ENCODE measurements at places on chromosomes 3 and 15.

- DNase-seq = peak; percentile 30
Observed at GRCh38 chr15:61835496-61836106, 224.6 kb downstream of the VPS13C start.

DNA sequence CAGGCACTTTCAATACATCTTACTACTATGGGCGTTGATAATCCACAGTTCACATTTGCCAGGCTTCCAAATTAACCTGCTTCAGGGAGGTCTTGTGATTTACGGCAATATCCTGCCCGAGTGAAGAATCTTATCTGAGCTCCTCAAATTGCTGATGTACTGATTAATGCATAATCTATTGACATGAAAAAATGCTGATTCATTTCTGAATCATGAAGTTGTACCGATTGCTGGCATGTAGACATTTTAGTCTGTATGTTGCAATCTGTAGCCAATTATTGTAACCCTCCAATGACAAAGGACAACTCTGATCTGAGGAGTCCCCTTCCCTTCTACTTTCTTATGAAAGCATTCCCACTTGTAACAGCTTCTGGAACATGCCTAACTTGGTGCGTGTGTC lies 97.2 kb downstream of the SEC22A start:
- no peak for DNase-seq

- no peak for DNase-seq
Observed at GRCh38 chr3:88364926-88365325, 215.2 kb downstream of the C3orf38 start.

DNA sequence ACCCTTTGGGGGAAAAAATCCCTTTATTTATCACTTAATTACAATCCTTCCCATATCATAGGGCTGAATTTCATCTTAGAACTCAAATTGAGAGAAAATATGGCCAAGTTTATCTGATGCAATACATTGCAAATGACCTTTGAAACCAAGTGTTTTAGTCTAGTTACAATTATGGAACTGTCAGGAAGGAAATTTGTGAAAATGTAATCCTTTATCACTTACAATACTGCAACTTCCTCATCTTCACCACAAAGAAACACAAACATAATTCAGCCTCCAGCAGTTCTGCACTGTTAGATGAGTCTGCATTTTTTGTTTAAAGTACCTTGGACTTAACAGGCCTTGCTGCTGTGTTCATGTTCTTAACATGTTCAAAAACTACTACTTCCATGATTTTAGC lies 4.6 kb downstream of the CCPG1 start:
- no peak for DNase-seq

- no peak for DNase-seq
Observed at GRCh38 chr3:71710906-71711494, 14.2 kb downstream of the EIF4E3 start.

DNA sequence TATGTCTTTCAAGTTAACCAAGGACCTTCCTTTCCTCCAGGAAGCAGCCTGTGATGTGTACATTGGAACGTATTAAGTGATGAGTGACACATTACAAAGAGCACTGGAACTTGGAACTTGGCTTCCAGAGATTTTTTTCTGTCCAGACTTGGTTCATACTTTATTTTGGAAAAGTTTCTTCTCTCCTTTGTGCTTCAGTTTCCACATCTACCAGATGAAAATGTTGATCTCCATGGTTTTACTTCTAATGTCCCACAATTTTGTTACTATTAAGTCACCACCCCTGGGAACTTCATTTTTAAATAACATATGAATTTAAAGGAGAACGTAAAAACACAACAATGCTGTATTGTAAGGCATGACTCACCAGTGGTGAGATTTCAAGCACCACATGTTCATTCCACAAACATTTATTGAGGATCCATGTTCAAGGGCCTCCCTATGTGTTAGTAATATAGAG lies 290.7 kb upstream of the LMCD1 start:
- DNase-seq = no peak

- DNase-seq = no peak
Observed at GRCh38 chr3:46998852-46999515, 19.5 kb downstream of the NBEAL2 start.

DNA sequence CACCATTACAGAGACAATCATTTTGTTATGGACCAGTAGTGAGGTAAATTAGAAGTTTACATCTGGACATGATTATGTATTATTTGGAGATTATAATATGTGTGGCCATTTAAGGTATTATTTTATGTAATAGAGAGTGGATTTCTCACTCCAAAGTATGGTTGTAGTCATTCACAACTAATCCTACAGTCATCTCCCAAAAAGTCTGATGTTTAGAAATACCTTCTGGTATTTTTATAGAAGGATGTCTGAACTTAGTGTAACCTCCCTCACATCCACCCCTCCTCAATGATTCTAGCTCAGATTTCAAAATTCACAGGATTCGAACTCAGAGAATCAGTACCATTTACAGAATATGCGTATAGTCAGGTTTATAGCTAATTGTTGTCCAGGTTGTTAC lies 346.6 kb upstream of the MEIS2 start:
- no peak for DNase-seq

DNA sequence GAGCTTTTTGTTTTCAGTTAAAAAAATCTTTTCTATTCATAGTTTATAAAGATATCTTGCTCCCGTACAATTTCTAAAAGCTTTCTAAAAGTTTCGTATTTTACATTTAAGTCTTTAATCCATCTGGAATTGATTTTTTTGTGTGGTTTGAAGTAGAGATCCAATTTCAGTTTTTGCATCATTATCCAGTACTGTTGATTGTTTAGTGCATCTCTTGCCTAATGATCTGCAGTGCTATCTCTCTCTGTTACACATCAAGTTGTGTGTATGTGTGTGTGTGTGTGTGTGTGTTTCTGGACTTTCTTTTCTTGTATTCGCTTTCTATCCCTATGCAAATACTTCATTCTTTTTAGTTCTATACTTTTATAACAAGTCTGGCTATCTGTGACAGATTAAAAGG lies 605.8 kb upstream of the DPPA4 start:
- DNase-seq = no peak

GRCh38 chr15:50773389-50773788 lies 7.9 kb upstream of the SPPL2A start:
- no peak for DNase-seq

DNA sequence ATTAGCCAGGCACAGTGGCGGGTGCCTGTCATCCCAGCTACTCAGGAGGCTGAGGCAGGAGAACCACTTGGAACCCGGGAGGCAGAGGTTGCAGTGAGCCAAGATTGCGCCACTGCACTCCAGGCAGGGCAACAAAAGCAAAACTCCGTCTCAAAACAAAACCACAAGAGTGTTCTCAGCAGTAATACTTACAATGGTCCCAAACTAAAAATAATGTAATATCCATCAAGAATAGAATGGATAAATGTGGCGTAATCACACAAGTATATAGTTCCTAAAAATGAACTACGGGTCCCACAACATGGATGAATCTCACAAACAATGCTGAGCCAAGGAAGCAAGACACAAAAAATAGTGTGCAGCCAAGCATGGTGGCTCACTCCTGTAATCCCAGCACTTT lies 39.2 kb downstream of the STAG1 start:
- no peak for DNase-seq

DNA sequence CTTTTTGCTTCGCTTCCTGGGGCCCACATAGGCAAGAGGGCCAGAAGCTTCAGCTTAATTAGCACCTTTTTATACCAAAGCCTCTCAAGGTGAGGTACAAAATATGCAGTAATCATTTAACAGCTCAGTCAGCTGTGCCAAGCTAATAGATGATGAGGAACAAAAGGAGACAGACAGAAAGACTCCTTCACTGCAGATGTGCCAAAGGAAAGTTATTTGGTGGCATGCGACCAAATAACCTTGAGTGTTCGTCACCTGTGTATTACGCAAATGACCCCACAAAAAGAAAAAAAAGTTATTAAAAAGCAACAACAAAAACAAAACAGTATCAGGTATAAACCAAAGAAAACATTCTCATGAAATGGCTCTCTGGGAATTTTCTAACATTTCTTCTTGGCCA lies 325.8 kb upstream of the IGF1R start:
- DNase-seq = no peak

DNA sequence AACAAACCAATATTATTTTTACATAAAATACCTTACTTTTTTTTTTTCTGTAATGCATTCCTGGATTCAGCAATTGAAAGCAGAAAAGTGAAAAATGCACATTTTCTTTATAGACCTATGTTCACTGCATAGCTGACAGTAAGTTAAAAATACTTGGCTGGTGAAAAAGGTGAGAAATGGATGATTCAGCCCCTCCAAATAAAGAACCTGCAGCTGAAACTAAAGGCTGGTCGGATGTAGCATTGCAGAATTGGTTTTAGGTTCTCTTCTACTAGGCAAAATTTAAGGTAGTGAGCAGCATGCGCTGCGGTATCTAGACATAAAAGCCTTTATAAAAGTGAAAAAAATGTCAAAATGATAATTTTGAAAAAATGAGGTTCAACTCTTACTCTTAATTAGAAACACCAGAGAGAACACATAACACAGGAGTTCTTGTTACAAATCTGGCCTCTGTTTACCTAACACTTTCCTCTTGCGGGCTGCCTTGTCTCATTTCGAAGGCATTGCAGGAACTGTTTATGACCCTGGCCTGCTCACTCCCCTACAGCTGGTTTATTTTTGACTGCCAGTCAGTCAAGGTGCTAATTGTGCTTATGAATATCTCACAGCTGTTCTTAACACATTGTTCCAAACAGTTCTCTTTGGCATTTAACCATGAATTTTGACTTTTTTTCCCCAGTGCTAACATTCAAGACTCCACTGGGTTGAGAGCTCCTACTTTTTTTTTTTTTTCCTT lies 455.4 kb upstream of the TBL1XR1 start:
- DNase-seq = no peak

- no peak for DNase-seq
Observed at GRCh38 chr15:100783760-100784492, 95.7 kb upstream of the ALDH1A3 start.

DNA sequence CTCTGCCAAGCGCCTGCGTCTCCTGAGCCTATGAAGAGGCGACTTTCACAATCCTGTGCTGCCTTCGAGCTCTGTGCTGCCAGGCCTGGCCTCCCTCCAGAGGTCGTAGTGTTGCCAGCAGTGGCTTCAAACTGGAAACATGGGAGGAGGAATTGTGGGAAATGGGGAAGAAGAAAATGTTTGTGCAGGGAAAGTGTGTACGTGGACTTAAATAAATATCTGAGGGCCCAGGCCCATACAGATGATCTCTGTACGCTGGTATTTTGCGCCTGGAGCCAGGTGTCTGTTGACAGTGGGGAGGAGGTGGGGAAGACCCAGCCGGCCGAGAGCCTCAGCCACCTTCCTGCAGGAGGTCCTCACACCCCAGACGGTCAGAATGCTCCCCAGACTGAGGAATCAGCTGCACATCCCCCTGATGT lies 44.6 kb downstream of the ZBTB38 start:
- no peak for DNase-seq

GRCh38 chr15:66965201-66965900 lies 100.1 kb upstream of the SMAD3 start:
- DNase-seq = no peak

GRCh38 chr3:171574556-171575240 lies 114.5 kb upstream of the TNIK start:
- DNase-seq = no peak

- DNase-seq = no peak
Observed at GRCh38 chr3:11556851-11557644, 86.7 kb downstream of the VGLL4 start.

- DNase-seq = no peak
Observed at GRCh38 chr3:79517766-79518413, 249.9 kb downstream of the ROBO1 start.

DNA sequence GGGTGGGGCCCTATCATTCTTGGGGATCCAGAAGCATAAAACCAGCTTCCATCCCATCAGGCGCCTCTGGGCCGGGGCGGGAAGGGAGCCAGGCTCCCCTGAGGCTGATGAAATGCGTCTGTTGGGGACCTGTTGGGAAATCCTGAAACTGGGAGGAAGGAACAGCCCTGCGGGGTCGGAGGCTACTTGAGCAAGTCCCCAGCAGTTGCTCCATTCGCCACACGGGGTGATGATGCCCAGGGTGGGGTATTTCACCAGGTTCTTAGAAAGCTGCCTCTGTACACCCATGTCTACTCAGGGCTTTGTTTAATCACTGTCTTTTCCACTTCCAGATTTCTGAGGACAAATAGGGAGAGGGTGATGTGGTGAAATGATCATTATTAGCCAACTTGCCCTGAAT lies 25.4 kb upstream of the TSEN2 start:
- DNase-seq = no peak

DNA sequence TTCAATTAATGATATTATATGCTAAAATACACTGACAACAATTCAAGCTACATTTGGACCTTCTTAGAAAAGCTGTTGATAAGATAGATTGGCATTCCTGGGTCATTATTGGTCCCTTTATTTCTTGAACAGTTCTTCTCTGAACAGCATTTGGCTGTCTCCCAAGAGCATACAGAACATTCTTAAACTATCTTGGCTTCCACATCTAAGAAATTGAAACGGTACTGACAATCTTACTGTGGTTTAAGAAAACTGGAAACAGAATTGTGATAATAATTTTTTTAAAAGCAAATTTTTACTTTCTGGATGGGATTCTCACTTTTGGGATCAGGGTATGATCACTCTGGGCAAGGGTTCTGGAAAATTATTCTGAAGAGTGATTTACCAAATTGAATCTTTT lies 161.7 kb upstream of the ZNF385D start:
- DNase-seq = no peak

DNA sequence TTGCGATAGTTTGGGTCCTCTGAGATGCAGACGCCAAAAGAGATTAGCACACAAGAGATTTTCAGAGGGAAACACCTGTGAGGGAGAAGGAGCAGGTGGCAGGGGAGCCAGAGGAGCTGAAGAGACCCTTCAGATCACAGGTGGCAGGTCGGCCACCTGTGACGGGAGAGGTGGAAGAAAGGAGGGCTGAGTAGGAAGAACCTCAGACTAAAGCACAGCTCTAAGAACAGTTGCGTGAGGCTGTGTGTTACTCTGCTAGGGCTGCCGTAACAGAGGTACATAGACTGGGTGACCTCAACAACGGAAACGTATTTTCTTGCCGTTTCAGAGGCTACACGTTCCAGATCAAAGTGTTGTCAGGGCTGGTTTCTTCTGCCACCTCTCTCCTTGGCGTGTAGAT lies 38.5 kb downstream of the C2CD4A start:
- DNase-seq = no peak

DNA sequence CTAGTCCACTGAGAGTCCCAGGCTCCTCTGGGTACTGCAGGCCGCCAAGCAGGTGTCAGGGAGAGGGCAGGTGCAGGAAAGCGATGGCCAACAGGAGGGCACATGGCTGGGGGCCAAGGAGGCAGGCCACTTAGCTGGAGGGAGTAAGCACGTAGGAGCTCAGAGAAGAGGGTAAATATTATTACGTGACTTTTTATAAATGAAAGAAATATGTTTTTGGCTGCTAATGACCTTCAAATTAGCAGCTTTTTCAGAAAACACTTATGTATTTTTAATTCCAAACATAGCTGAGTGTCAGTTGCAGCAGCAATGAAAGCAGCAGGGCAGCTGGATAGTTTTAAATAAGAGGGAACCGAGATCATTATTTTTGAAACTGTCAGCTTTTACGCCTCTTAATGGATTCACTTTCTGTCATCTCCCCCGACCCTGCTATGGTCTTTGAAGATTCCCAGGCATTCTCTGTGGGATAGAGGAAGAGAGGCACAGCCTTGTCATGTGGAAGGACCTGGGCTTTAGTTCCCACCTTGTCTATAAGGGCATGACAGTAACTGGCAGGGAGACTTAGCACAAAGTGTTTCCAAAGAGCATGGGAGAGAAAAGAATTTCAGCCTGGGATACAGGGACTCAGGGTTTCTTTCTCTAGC lies 477.1 kb downstream of the EPHB1 start:
- DNase-seq = no peak

Measured in T-helper 2 cell (primary cell).